ENCODE measurements at places on chromosomes 1 and 21.
A peak's percentile ranks its signal among the peaks of the same experiment; 100 is the strongest.

- no peak for DNase-seq
These were observed 107.1 kb downstream of the NIBAN1 start for GRCh38 chr1:184866991-184867788.

- DNase-seq, result peak; percentile 12
These were observed 34.1 kb upstream of the PDPN start for GRCh38 chr1:13549521-13549920.

- DNase-seq, result peak; percentile 91
These were observed at the start of gene LRRC8B for GRCh38 chr1:89524369-89525168. TSS of gene LRRC8B (plus strand) at chr1:89524829. CDS start at chr1:89582651, 57,822 bp downstream.

GRCh38 chr1:46697053-46697452, 21.9 kb downstream of the EFCAB14 start:
- DNase-seq, result no peak

DNA sequence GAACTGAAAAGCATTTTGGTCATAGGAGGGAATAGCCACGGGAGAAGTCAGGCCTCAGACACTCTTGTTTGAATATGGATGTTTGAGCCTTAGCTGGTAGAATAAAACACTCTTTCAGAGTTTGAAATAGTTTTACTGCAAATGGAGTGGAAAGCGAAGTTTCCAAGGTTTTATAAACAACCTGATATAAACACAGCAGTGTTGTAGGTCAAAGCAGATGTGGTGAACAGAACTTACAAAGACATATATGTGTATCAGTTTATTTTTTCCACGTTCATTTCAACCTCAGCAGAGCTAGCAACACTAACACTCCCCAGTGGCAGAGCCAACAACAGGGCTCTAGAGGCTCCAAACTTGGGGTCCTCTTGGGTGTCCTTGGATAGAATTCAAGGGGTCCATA, 89.9 kb downstream of the WLS start:
- DNase-seq, result no peak

- no peak for DNase-seq
These were observed 28.4 kb downstream of the WDR4 start for GRCh38 chr21:42850866-42851391.

DNA sequence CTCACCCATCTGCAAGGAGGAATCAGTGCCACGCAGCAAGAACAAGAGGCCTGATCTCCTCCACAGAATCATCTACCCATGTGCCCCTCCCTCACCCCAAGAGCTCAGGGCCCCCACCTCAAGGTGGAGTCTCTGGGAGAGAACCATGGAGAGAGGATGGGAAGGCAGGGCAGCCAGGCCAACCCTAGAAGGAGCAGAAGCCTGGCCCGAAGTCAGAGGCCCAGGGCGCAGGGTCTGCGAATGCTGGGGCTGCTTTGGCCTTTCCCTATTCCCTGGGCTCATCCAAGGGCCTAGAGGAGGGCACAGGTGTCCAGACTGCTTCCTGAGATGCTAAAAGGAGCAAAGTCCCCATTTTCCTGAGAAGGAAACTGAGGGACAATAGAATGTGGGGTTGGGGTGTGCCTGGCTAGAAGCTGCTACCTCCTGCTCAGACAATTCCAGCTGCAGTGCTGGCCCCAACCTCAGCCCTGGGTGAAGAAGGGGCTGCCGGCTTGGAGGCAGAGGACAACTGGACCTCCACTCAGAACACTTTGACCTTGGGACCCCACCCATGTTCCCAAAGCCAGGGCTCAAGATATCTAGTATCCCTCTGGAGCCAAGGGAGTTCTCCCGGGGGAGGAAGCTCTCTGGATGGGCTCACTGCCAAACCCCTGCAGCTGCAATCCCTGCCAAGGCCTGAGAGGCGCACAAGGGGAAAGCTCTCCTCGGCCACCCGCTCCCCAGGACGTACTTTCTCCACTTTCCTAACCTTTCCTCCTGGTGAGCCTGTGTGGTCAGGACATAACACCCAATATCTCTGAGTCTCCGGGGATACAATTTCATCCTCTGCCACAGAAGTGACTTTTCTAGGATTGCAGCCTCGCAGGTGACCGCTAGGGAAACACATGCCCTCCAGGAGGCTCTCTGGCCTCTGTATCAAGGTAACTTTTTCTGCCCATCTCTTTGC, 16.6 kb upstream of the LEMD1 start:
- DNase-seq, result no peak

DNA sequence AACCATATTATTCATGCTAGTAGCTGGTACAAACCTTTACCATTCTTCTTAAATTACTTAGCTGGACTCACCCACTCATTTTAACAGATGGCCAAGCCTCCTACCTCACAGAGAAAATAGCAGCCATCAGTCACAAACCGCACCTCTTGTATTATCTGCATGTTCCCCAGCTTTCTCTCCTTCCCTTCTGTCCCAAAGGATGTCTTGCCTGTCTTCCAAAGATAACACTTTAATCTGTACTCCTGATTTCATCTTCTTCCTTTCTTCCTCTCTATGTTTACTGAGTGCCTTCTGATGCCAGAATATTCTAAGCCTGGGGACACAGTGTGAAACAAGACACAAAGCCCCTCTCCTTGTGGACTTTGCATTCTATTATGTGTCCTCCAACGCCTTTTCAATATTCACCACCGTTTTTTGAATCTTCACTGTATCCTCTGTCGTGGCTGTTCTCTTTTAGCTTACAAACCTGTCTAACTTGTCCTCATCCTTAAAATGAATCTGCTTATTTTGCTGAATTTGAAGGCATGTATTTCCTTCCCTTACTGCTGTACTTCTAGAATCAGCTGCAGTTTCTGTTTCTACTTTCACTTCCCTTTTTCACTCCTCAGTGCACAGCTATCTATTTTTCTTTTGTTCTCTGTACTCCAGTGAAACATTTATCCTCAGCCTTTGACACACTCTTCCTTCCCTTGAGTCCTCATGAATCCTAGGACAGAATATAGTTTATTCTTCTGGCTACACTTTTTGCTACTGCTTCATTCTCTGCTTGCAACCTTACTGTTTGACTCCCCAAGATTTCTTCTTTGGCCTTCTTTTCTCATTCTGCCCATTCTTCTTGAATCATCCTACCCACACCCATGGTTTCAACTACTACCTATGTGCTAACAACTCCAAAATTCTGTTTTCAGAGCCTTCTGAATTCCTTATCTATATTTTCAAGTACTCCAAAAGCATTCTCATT, 216.9 kb upstream of the SAMSN1 start:
- no peak for DNase-seq

DNA sequence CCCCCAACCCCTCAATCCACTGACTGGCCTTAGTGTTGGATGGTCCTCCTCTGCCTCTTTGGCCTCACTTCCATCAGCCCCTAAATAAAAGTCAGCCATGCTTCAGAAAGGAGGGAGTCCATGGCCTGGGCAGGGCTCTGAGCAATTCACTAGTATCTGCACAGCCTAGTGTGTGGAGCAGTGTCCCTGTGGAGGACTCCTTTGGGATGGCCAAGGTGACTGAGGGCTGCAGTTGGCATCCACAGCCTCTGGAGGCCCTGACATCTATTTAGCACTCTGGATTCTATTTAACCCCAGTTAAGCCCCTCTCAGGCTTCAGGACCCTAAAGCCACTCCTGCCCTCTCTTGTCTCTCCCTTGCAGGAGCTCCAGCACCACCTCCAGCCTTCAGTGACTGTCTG, 3.6 kb downstream of the THEM5 start:
- no peak for DNase-seq

- peak; percentile 95 for DNase-seq
These were observed 33.0 kb upstream of the ADARB1 start for GRCh38 chr21:45041351-45041805.

DNA sequence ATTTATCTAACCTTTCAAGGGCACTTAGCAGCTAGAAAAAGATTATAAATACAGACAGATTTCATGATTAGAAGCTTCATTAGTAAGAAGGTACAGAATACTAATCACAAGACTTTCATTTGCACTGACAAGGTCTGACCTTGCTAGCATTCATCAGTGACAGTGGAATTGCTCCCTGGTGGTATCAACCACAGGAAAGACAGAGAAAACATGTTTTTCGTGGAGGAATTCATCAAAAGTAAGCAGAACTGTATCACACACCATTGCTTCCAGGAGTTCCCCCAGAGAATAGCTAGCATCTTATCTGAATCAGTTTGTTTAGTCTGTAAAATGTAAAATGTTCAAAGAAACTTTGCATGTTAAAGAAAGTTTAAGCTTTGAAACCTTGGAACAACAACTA, 20.6 kb upstream of the CRB1 start:
- DNase-seq, result no peak

GRCh38 chr1:111470596-111470995, 3.2 kb upstream of the C1orf162 start:
- DNase-seq, result no peak

GRCh38 chr1:41417746-41418145, 56.5 kb downstream of the FOXO6 start:
- no peak for DNase-seq

GRCh38 chr1:213724640-213725536, 262.9 kb upstream of the PROX1 start:
- DNase-seq, result no peak

- no peak for DNase-seq
These were observed 4.7 kb downstream of the CFAP45 start for GRCh38 chr1:159895286-159895685.

DNA sequence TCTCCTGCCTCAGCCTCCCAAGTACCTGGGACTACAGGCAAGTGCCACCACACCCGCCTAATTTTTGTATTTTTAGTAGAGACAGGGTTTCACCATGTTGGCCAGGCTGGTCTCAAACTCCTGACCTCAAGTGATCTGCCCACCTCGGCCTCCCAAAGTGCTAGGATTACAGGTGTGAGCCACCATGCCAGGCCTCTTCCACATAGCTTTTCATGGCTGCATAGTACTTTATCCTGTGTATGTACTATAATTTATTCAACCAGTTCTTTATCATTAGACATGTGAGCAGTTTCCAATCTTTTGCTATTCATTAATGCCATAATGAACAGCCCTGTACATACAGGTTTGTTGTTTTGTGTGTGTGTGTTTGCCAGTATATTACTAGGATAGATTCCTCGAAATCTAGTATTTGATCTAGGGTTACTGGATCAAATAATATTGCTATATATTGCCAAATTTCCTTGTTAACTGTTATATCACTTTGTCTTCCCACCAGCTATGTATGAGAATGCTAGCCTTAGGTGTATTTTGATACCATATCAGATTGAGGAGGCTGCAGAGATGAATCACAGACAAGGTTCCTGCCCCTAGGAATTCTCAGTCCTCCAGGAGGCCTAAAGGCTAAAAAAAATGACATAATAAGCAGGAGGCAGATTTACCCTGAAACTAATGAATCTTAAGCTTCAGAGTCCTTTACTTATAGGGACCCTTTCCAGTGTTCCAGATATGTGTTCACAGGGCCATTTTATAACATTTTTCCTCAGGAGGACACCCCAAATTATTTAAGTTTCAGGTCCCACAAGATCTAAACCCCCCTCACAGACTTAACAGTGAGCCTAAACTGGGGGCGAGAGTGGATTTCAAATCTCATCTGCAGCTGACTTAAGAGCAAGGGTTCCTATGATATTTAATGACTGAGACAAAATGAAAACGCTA, 2.1 kb upstream of the PDIK1L start:
- no peak for DNase-seq

DNA sequence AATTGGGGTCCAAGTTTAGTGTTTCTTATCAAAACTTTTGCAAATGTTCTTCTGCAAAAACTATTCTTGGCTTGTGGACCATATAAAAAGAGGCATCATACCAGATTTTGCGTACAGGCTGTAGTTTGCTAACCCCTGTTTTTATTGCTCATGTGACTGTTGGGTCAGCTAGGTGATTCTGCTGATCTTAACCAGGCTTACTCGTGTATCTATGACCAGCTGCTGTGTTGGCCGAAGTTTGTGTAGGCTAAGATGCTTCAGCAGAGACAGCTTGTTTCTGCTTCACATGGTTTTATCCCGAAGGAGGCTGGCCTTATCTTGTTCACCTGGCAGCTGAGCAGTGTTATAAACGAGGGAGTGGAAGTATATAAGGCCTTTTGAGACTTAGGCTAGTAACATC, 38.2 kb downstream of the POU2F1 start:
- DNase-seq, result no peak

GRCh38 chr1:38833146-38833545, 26.4 kb downstream of the RRAGC start:
- DNase-seq, result no peak

DNA sequence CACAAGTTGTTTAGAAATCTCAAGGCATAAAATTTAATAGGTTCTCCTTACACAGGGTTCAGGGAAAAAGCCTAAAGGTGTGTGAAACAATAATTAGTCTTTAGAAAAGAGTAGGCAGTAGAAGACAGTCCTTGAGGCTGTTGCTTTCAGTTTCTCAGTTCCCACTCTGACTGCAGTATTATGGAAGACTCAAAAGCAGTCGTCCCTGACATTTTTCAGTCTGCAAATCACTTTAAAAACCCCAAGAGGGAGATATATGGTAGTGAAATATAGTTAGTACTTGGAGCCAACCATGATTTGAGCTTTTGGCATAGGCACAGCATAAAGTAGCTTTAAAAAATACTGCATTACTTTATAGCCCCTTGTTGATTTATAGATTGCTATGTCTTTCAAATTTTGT, 299.7 kb downstream of the OLFM3 start:
- no peak for DNase-seq

GRCh38 chr1:232856541-232856940, 51.3 kb downstream of the MAP10 start:
- no peak for DNase-seq

DNA sequence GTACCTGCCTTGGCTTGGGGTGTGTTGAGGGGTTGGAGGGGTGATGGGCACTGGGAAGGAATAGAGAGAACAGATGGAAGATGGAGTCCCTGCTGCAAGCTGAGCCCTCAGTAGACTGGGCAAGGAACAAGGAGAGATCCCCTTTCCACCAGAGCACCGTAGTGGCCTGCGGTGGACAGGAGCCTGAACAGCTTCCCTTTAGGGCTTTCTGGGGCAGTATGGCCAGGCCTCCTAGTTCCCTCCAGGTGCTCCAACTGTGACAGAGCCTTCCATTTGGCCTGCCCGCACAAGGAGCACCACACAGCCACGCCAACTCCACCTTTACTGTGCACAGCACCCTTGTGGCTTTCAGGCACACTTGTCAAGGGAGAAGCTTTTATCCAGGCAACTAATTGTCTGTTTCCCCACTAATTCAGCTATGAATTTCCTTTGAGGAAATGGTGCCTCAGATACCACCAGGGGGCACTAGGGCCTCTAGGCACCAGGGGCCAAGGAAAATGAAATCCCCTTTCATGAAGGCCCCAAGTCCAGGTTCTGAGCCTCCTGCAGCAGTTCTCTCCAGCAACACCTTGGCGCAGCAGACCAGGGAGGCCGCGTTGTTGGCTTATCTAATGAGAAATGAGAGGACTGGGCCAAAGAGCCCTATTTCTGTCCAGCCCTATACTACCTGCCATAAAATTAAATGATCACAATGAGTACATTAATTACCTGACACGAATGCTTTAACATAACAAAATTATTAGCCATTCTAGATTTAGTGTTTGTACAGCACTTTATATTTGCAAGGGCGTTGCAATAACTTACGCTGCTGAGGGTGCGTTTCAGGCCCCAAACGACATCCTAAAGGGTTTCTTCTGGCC, 23.1 kb upstream of the ERI3 start:
- no peak for DNase-seq

GRCh38 chr1:165439330-165439729, 5.6 kb downstream of the RXRG start:
- DNase-seq, result no peak

- DNase-seq, result peak; percentile 70
These were observed 65.8 kb downstream of the CD34 start for GRCh38 chr1:207845109-207845508.
